Liver (tissue), 10 donors: ENCODE measurements at places on chromosomes 13 and 19. TPM values are rescaled to one million over a fixed set of nuclear protein-coding genes. Genes with fewer than 3 reads are reported as not detected.

Gene TMEM38A
- polyA plus RNA-seq = 4.1 TPM

Gene TNFSF13B
- polyA plus RNA-seq = 3.4 TPM

Gene SHISA7
- not detected for polyA plus RNA-seq

GRCh38 chr13:31088826-31089420, 72.8 kb downstream of the HSPH1 start:
- no peaks in the 10 kb centered on the region for H3K27me3 ChIP-seq
- H3K27ac ChIP-seq = no peak overlapping the region
- H3K4me3 ChIP-seq = no peak overlapping the region

GRCh38 chr13:52411629-52412028, 5.7 kb upstream of the THSD1 start:
- H3K36me3 ChIP-seq = peaks cover 22% of the 10 kb centered on the region
- no peaks in the 10 kb centered on the region for H3K27me3 ChIP-seq
- no peak overlapping the region for H3K4me3 ChIP-seq
- H3K27ac ChIP-seq = no peak overlapping the region

- H3K36me3 ChIP-seq = no peaks in the 10 kb centered on the region
- no peak overlapping the region for H3K4me3 ChIP-seq
These were observed 3.7 kb downstream of the WDR87 start for GRCh38 chr19:37902668-37903067.

GRCh38 chr19:42089772-42090171, 13.8 kb downstream of the ZNF574 start:
- H3K36me3 ChIP-seq = no peaks in the 10 kb centered on the region
- H3K4me1 ChIP-seq = no peaks in the 10 kb centered on the region
- no peak overlapping the region for H3K27ac ChIP-seq

DNA sequence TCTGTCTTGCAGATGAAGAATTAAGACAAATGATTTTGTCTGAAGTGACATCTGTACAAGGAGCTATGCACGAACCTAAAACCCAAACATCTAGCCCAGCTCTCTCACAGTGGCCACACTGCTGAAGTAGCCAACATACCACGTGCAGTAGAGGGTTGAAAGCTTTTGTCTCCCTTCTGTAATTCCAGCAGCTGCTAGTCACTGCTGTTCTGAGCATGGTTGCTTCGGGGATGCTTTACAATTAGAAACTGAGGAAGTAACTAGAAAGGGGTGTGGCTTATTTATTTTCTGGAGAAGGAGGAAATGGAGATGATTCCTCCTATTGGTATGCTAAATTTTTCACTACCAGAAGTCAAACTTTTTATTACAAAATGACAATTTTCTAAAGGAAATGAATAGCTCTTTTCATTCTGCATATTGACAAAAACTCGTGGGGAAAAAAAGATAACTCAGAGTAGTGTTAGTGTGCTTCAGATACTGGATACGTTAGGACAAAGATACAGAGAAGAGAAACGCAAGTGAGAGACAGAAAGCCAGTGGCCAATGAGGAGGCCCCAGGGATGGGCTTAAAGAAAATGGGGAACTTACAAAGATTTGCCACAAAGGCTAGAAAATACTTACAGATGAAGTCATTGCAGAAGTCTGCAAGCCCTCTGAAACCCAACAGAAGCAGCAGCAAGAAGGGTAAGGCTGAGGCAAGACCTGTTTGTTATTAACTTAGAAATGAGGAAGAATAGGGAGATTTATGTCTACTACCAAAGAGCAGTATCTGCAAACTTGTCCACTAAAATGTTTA, 192.7 kb upstream of the MIR17HG start:
- DNase-seq = no peak
- no peaks in the 10 kb centered on the region for H3K36me3 ChIP-seq
- no peaks in the 10 kb centered on the region for H3K27me3 ChIP-seq
- no peaks in the 10 kb centered on the region for H3K4me1 ChIP-seq
- H3K27ac ChIP-seq = no peak overlapping the region
